ENCODE measurements at places on chromosomes 3 and 15. TPM values are rescaled to one million over a fixed set of nuclear protein-coding genes. Genes with fewer than 3 reads are reported as not detected.
A peak's percentile ranks its signal among the peaks of the same experiment; 100 is the strongest.

The ATP13A5 gene
- total RNA-seq, result not detected

The LRRK1 gene
- 1.9 TPM for total RNA-seq

The ANKDD1A gene
- total RNA-seq, result 0.96 TPM

The CP gene
- total RNA-seq, result 6.8 TPM

DNA sequence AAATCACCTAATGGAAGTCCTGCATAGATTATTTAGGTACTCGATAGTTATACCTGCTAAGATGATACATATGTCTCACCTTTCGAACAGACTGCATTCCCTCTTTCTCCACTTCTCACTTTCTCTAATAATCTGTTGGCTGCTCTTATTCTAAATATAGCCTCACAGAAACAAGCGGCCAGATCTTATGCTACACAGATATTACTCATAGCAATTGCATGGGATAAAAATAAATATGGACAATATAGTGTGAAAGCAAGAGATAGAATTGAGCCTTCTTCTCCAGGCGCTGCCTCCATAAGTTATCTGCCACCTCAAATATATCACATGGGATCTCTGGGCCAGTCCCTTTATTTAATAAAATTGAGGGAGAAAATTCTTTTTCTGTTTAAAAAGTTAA is 29.5 kb upstream of the TGFBR2 start:
- DNase-seq, result no peak

- no peak for DNase-seq
Measured at GRCh38 chr3:67509471-67510075, 144.8 kb downstream of the SUCLG2 start.

- DNase-seq, result no peak
Measured at GRCh38 chr3:3605226-3605625, 194.0 kb upstream of the LRRN1 start.

GRCh38 chr15:33698126-33698525 is 270.2 kb upstream of the CHRM5 start:
- DNase-seq, result no peak

- DNase-seq, result no peak
Measured at GRCh38 chr3:13371100-13372075, 48.7 kb downstream of the NUP210 start.

GRCh38 chr3:187745201-187746058 is at the start of gene BCL6:
Gene BCL6, minus strand, starts transcription at chr3:187745468. Its CDS starts 11,775 bp downstream, at chr3:187733693.
- peak; percentile 98 for DNase-seq

GRCh38 chr3:8984526-8984925 is 21.3 kb upstream of the RAD18 start:
- DNase-seq, result no peak

- DNase-seq, result no peak
Measured at GRCh38 chr3:186525369-186526255, 18.6 kb downstream of the CRYGS start.

DNA sequence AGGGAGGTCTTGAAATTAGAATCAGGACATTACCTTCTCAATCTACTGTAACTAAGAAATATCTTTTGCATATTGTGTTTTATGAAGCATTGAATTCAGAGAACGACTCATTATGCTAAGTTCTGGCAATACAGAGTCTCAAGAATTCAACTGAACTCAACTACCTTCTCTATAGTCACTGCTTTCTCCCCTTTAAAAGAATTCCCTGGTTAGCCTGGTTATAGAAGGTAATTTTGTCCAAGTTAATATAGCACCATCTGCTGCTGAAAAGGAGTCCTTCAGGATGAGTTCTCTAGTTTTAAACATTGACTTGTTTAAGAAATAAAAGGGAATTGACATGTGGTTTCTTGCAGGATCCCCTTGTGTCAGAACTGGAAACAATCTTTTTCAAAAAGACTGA is 60.2 kb downstream of the IL16 start:
- no peak for DNase-seq

DNA sequence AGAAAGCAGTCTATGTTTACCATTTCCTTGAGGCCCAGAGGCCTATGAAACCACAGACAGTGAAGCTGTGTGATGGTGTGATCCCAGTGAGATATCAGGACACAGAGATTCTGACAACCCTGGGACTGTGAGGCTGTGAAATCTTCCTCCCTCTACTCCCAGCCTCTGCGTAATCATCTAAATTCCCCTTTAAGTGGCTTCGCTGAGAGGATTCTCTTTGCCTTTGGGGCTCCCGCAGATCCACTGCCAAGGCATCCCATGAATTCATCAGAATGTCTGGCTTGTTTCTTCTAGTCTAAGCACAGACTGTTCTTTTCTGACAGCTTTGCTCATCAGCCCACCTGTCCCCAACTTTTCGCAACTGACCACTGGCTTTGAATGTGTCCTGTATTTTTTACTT is 901.2 kb upstream of the NR2F2 start:
- no peak for DNase-seq

Measured in right atrium auricular region (tissue), 2 donors.